GDM1 (cell line): ENCODE measurements at places on chromosomes 12 and 14.

DNA sequence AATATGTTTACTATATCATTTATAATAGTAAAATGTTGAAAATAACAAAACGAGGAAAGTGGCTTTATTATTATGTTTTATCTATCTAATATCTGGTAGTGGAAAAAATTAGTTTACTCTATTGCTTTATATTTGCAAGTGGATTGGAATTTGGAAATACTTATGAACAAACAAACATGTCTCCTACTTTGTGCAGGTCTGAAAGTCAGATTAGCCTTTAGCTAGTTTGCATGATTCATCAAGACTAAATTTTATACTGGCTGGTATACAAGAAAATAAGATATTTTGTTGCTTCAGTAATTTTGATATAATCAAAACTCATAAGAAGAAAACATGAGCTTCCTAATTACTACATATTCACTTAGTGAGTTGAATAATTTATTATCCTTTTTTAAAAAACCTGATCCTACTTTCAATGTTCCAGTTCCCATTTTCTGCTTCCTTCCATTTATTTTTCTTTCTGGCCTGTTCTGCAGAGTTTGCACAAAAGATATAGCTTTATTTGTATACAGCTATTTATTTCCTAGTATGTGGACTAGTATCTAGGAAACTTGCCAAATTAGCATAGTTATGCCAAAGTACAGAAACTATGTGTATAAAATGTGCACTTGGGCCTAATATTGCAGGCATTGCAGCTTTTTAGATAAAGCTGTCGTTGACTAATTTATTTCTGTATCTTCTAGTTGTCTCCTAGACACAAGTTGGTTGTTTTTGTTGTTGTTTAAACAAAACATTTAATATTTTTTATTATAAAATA lies 122.0 kb downstream of the AKAP6 start:
- DNase-seq, result no peak

DNA sequence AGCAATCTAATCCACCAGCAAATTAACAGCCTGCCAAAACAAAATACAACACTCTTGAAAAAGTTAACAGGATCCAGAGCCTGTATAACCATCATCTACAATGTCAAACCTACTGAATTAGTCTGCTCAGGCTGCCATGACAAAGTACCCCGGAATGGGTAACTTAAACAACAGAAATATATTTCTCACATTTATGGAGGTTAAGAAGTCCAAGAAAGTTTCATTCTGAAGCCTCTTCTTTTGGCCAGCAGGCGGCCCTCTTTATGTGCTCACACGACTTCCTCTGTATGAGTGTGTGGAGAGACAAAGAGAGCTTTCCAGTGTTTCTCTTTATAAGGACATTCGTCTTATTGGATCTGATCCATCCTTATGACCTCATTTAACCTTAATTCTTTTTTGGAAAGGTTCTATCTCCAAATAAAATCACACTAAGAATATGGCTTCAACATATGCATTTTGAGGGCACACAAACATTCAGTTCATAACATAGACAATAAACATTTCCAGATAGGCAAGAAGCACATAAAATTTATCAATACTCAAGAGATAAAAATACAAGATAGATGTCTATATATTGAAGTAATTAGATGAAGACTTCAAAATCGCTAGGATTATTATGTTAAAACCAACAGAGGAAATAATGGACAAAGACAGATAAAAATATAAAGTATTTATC lies 5.9 kb upstream of the RERG start:
- no peak for DNase-seq

- DNase-seq, result peak; percentile 70
These were observed 3.4 kb upstream of the NXPH4 start for GRCh38 chr12:57213058-57213715.

GRCh38 chr12:6569312-6569711 lies 1.2 kb upstream of the NOP2 start:
- DNase-seq, result no peak
